CD4-positive, alpha-beta T cell (primary cell): ENCODE measurements at places on chromosomes 2 and 18.

DNA sequence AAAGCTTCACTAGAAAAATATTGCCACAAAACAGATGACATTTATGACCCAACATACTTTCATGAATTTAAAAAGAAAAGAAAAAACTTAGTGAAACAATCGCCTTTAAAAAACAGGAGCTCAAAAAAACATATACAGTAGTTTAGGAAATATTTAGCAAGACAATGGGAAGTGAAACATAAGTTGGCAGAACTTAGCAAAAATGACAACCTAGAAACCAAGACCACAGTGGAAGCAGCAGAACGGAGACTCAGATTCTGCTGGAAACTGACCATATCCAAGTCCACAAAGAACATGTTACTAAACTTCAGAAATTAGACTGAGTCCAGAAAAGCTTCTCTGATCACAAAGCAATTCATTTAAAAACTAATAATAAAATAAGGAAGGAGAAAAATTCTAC lies 41.8 kb upstream of the CTAGE1 start:
- no peak for DNase-seq

DNA sequence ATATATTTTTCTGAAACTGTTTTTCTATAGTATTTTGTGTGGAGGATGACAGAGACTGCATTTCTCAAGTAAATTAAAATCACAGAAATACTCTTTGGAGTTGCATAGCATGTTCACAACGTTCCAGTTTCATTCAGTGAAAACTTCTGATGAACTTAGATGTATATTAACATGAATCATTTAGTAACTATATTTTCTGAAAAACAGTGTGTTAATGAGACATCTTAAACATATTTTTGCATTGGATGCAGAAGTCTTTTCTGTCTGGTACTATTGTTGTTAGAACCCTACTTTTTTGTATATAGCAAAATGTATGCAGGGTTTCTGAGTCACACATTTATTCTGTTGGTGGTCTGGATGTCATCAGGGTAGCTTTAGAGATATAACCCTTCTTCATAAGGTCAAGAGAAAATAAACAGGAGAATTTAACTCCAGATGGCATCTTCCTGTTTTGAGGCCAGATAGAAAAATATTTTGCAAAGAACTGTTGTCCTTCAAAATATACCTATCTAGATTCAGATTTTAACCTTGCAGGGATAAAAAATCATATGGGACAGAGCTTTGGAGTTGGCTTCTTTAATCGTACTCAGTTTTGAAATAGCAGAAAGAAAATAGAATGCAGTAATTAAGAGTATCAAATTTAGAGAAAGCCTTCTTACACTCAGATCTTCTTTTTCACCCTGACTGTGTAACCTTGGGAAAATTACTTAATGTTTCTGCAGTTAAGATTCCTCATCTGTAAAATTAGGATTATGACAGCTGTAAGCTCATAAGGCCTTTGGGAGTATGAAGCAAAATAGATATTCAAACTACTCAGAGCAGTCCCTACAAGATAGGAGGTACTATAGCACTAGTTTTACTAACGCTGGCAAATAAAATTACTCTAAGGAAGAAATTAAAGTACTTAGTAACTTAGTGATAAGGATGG lies 5.3 kb downstream of the COL3A1 start:
- DNase-seq: no peak

- DNase-seq: no peak
These were observed 62.6 kb downstream of the SLC40A1 start for GRCh38 chr2:189517847-189518535.

DNA sequence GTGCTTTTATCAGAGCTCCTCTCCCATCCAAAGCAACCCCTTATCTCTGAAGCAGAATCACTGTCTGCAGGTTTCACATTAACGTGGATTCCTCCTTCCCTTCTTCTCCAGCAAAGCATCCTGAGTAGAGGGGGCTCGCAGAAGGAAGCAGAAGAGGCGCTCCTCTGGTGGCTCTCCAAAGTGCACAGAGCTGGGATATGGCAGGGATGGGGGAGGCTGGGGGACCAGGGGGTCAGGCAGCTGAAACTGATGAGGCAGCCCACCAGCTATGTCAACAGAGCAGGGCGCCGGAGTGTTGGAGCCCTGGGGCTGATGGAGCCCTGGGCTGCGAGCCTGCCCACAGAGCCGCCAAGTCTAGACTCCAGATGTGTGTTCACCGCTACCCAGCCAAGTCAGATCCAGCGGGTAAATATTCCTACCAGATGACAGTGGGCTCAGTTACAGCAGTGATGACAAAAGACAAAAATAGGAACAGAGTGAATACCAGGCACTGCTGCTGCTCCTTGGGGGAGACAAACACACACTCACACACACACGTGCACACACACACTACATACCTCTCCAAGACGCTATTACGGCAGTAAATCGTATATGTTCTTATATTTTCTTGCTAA lies 678.3 kb upstream of the ID2 start:
- no peak for DNase-seq

DNA sequence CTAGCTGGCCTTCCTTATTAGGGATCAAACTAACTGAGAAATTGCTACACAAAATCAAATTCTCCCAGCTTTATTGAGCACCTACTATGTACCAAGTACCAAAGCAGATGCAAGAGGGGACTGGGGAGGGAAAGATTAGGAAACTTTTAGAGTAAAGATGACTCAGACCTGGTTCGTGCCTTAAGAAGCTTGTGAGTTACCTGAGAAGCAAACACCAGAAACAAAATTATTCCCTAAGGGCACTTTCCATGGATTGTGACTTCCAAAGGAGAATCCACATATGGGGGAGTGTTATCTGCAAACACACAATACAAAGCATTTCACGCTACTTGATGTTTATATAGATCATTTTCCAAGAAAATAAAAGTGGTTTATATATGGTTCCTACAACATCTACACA lies 326.9 kb upstream of the HNRNPA3 start:
- no peak for DNase-seq

DNA sequence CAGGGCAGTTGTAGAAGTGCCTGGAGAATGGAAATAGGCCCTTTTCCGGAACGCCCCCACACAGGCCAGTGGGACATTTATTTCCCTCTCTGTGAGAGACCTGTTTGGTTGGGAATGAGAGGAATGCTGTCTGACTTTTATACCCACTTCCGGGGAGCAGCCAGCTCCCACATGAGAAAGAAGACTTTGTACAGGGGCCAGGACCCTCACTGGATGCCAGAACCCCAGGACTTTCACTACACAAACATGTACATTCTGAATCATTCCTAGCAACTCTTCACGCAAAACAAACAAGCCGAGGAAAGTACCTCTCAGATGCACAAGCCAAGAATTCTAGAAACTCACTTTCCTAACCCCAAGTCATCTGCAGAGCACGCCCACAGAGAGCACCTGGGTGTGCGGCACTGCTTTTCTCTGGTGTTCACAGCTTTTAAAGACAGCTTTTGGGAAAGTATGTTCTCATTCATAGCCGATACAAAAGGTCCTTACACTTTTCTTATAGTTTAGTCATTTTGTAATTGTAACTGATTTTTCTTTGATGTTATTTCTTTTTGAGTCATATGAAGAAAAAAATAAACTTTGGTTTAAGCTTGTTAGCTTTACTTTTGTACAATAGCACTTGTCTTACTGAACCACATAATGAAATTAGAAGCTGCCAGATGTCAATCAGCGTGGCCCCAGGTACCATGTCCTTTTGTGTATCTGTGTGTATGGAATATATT lies 856.1 kb upstream of the ID2 start:
- no peak for DNase-seq

DNA sequence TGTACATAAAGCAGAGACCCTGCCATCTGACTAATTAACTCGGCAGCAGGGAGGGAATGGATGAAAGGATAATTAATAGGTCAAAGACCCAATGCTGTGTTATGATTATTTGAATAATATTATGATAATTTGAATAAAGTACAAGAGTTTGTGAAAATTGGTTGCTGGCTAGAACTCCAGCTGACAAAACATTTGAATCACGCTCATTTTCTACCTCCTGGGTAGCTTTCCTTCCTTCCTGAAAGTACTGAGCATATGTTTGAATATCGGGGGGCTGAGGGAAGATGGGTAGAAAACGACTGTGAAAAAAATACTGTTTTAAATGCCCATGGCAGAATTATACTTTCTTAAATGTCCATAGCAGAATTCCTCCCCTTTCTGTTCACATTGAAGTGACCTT lies 243.6 kb upstream of the RBMS1 start:
- no peak for DNase-seq

- DNase-seq: no peak
These were observed 171.2 kb downstream of the ANTXR1 start for GRCh38 chr2:69184224-69184623.

GRCh38 chr2:66582987-66583880 lies 148.3 kb downstream of the MEIS1 start:
- DNase-seq: no peak
